ENCODE measurements at places on chromosomes 16 and 17.
A peak's percentile ranks its signal among the peaks of the same experiment; 100 is the strongest.

- no peak for DNase-seq
Measured at GRCh38 chr17:80668375-80669148, 123.9 kb downstream of the RPTOR start.

- peak; percentile 45 for DNase-seq
Measured at GRCh38 chr17:17837966-17838962, 1.5 kb upstream of the SREBF1 start.

GRCh38 chr16:27980919-27981700, 82.4 kb downstream of the GSG1L start:
- no peak for DNase-seq

DNA sequence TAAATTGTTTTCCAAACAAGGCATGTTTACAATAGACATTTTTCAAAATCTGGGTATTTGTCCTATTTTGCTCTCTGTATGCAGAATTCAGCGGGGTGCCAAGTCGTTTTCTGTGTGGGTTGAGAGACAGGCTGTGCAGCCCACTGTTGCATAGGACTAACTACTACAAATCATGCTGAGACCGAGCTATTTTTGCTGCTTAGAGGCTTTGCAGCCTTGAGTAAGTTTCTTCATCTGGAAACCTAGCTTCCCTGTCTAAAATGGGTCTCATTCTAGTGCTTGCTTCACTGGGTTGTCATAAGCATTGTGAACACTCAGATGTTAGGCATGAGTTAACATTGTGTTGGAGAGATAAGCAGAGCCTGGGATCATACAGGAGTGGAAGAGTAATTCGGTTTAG, 1.3 kb downstream of the PRPSAP2 start:
- DNase-seq: peak; percentile 25

DNA sequence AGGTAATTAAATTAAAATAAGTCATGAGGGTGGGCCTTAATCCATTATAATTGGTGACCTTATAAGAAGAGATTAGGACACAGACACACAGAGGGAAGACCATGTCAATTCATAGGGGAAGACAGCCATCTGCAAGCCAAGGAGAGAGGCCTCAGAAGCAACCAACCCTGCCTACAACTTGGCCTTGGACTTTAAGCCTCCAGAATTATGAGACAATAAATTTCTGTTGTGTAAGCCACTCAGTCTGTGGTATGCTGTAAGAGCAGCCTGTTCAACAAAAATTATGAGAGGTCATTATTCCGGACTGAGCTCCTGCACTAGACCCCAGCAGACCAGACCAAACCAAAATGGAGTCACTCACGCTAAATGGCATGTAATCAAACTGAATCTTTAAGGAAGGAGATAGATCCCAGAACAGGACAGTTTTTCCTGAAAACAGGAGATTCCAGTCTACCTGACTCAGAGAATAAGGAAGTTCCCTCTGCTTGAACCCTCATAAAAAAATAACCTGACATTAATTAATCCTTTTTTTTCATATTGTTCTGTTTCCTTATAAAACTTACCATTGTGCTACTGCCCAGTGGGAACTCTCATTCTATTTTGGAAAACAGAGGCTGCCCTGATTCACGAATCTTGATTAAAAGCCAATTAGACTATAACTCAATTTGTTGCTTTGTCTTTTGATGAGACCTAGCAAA, 74.3 kb downstream of the DNAH3 start:
- DNase-seq: no peak

- no peak for DNase-seq
Measured at GRCh38 chr17:67982686-67983382, 13.4 kb downstream of the C17orf58 start.

DNA sequence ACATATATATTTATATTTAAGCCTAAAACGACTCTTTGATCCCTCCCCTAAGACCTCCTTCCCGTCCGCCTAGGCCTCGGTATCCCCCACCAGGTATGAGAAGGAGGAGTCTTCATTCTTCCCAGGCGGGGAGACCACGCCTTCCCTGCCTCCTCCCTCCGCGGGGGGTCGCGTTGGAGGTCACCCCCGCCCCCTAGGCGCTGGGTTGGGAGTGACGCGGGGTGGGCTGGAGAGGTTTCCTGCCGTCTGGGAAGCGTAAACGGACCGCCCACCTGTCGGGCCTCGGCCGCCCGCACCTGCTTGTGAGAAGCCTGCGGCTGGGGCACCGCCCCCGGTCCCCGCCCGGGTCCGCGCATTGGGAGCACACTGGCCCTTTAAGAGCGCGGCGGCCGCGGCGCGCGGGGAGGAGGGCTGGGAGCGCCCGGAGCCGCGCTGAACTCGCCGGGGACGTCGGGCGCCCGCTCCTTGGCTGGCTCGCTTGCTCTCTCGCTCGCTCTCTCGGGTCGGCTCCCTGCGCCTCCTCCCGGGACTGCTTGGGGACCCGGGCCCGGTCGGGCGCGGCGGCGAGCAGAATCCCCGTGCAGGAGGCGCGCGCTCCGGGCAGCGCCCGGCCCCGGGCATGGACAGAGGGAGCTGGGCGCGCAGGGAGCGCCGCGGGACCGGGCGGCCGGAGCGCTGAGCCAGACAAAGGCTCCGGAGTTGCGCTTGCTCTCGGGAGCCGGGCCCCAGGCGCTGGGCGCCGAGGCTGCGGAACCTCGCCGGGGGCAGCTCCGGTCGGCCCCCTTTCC, at the start of gene MMP15:
Gene MMP15 (plus strand): TSS at position 404 of the 788 bp plus-strand sequence. CDS start 597 bp downstream, outside the sequence.
- peak; percentile 42 for DNase-seq

Data from fibroblast of skin of abdomen (primary cell).